ENCODE measurements at places on chromosomes 7 and 10.

DNA sequence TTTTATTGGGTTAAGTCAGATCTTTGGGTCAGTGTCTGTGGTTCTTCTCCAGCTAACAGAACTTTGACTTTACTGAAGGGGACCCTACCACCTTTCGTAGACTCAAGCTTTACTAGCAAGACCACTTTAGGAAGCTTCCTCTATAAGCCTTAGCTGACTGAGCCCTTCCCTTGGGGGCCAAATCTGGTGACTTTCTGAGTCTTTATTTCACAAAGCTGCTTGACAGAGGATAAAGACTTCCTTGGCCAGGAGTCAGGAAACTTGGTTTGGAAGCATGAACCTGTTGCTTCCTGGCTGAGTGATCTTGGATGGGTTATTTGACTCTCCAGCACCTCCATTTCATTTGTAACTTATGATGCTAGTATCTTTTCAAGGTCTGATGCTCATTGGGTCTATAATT lies 466.7 kb downstream of the TYW1 start:
- DNase-seq = no peak

DNA sequence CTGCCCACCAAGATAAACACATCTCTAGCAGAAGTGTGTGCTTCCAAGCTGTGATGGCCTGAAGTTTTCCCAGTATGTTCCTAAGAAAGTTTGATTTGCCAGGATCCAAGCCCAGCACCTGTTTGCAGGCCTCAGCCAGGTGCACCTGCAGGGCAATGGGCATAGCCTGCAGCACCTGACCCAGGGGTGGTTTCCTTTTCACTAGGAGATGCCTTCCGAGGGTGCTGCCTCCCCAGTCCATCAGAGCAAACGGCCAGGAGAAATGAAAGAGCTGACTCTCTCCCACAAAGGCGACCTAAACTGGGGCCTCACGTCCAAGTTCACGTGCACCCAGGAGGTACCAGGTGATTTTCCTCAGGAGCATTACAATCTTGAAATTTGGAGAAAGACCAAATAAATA lies 7.1 kb downstream of the UCMA start:
- DNase-seq = no peak

GRCh38 chr10:123677556-123677955 lies 11.4 kb downstream of the GPR26 start:
- DNase-seq = no peak

- DNase-seq = no peak
Measured at GRCh38 chr10:122376364-122376961, 2.0 kb downstream of the PLEKHA1 start.

GRCh38 chr10:33807531-33808359 lies 473.3 kb upstream of the NRP1 start:
- peak; percentile 27 for DNase-seq

GRCh38 chr10:43809211-43809930 lies 160.7 kb upstream of the ZNF32 start:
- no peak for DNase-seq

GRCh38 chr10:118773041-118773440 lies 18.3 kb upstream of the CACUL1 start:
- DNase-seq = no peak

DNA sequence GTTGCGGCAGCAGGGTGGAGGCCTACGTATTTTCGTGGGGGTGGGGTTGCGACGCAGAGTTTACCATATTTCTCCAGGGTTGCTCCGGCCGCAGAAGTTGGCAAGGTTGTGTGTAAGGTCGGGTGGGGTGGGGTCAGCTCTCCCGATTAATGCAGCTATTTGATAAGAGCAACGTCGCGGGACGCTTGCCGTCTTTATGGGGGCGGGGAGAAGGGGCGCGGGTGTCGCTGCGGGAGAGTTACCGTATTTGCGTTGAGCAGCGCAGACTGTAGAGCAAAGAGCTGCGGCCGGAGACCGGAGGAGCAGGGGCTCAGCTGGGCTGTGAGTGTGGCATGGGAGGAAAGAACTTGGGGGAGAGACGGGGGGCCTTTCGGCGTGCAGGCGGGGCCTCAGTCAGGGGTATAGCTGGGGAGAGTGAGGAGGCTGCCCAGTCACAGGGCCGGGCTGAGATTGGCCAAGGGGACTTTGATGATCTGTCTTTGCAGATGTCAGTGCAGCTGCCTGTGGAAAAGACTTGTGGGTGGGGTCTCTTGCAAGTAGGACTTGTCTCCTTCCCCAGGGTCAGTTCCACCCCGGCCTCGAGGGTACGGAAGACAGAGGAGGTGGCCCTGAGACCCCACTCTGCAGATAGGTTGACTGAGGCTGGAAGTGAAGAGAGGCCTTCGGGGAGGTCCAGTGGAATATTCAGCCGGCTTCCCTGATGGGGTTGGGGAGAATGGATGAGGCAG lies 26.6 kb downstream of the ZNF775 start:
- no peak for DNase-seq

DNA sequence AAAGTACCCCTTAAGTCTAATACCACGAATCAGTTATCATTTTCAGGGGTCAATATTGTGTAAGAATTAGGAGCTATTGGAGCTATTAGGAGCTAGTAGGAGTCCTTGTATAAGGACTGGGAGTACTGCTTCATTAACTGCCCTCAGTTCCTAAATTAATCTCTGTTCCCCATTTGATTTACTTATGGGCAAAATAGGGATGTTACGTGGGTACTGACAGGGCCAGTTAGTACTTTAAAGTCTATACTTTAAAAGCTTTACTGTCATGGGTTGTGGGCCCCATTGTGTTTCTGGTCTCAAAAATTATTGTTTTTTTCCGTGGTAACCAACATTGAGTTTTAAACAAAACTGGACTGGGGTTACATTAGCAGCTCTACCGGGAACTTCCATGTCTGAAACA lies 60.3 kb downstream of the PRKAR2B start:
- no peak for DNase-seq

DNA sequence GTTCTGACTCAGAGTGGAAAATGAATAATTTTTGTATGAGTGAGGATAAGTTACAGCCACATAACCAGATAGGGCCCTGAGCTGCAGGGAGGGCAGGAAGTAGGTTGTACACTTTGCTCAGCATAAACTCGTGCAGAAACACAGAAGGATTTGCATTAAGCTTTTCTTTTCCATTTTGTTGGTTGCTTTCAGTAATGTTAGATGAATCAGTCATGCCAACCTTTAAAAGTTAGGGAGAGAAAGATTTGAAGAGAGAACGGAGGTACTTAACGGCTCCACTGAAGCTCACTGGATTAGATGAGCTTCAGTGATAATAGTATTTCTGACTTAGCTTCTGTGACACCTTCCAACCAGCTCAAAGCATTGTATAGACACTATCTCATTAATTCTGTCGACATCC lies 348.1 kb downstream of the GATA3 start:
- DNase-seq = no peak
